ENCODE measurements at places on chromosomes 13 and 19. TPM values are rescaled to one million over a fixed set of nuclear protein-coding genes. Genes with fewer than 3 reads are reported as not detected.

PSG1 gene
- total RNA-seq = 0.61 TPM

- DNase-seq = no peak
Measured at GRCh38 chr19:55536366-55536765, 567 bp downstream of the SBK2 start.

- no peak for DNase-seq
Measured at GRCh38 chr13:103542648-103543047, 476.4 kb upstream of the SLC10A2 start.

DNA sequence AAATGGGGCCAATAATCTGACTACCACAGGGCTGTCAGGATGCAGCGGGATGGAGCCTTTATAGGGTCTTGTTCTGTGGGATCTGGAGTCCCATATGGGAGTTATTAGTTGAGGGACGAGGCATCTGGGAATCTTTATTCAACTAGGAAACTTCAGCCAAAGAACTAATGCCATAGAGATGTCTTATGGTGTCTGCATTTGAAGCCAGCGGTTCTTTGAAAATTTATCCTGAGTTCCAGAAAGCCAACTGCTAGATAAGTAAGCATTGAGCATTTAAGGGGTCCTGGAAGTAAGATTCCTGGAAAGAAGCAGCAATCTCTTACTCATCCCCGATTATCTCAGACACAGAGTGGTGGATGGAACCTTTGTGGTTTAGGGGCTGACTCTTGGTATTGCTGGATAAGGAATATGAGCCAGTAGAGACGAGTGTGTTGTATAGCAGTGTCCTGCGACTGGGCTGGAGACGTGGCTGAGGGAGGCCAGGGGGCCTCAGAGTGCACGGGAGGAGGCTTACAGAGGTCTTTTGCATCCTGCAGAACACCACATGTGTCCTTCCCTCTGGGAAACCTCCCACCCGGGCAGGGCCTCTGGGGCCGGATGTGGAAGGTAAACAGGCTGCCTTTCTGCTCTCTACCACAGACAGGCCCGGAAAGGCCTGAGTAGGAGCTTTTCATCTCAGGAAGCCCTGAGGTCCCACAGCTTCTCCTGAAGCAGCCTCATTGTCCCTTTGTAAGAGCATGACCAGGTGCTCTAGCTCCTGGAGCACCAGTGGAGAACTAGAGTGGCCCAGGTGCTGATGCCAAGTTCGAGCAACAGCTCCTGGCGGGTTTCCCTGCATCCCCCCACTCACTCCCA is 28.8 kb downstream of the ACTN4 start:
- DNase-seq = no peak

UGGT2 gene
- 49.6 TPM for total RNA-seq

GRCh38 chr19:3420909-3421619 is 54.7 kb downstream of the NFIC start:
- no peak for DNase-seq

- DNase-seq = peak; percentile 33
Measured at GRCh38 chr19:2145831-2146241, 5.5 kb downstream of the AP3D1 start.

AXL gene
- total RNA-seq = 44.1 TPM

AMER2 gene
- 21.0 TPM for total RNA-seq

DNA sequence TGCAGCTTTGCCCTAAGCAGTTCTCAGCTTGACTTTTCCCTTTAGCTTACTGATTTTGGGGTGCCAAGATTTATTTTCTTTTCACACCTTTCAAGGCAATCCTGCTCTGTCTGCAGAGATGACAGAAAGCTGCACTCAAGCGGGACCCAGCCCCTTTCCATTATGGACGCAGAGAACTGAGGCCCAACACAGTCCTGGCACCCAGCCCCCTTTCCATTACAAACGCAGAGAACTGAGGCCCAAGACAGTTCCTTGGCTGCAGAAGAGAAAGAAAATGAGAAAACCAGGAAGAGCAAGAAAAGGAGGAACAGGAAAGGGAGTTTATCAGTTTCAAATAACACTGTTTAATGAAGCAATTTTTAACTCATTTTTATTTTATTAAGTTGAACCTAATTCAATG is 36.8 kb upstream of the ATP11A start:
- DNase-seq = no peak

DNA sequence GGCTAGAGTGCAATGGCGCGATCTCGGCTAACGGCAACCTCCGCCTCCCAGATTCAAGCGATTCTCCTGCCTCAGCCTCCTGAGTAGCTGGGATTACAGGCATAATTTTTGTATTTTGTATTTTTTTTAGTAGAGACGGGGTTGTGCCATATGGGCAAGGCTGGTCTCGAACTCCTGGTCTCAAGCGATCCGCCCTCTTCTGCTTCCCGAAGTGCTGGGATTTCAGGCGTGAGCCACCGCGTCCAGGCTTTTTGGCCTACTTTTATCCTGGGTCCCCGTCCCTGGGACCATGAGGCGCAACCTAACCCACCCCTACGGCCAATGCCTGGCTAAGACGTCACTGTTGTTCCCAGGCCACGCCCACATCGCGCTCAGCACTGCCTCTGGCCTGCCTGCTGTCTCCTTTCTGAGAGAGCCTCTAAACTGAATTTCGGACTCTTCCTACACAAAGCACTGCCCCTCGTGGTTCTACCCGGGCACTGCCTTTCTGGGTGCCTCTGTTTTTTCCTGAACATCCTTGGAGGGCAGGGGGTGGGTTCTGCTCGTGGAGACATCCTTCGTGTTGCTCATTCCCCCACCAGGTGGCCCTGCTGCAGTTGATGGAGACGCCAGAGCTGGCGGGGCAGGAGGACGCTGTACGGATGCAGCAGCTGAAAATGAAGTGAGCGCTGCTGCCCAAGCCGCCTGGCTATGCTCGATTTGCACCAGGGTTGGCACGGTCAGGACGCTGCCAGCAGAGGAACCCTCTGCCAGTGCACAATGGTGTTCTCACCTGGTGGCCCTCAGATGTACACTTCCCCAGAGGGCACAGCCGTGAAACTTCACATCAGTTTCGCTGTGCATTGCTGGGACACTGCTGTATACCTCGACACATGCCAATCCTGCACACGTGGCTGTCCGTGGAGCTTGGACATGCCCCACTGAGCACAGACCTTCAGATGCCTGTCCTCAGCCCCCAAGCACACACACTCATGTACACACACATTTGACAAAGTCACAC is 2.0 kb downstream of the REX1BD start:
- peak; percentile 91 for DNase-seq

GRCh38 chr19:49472936-49473335 is 1.1 kb upstream of the FLT3LG start:
- no peak for DNase-seq

- DNase-seq = no peak
Measured at GRCh38 chr19:788686-788982, 8.6 kb upstream of the PTBP1 start.

NTF4 gene
- total RNA-seq = 0.83 TPM
